Airway epithelial cell (primary cell): ENCODE measurements at places on chromosomes 16 and 17. TPM values are rescaled to one million over a fixed set of nuclear protein-coding genes. Genes with fewer than 3 reads are reported as not detected.

DECR2 gene
- total RNA-seq, result 14.5 and 17.5 TPM in 2 replicates

NEUROD2 gene
- not detected in 2 replicates for total RNA-seq

NPIPB6 gene
- total RNA-seq, result 0.49 TPM in 1 of 2 replicates, not detected in the other

CACNB1 gene
- 3.5 and 5.6 TPM in 2 replicates for total RNA-seq

MFAP4 gene
- not detected in 2 replicates for total RNA-seq

SPATA22 gene
- total RNA-seq, result not detected in 2 replicates

SLC12A3 gene
- not detected in 2 replicates for total RNA-seq

HP gene
- total RNA-seq, result not detected in 2 replicates

NPIPA7 gene
- 1.1 TPM in 1 of 2 replicates, not detected in the other for total RNA-seq

PPP1R27 gene
- total RNA-seq, result not detected in 2 replicates

SLC6A2 gene
- 0.07 and 0.23 TPM in 2 replicates for total RNA-seq

ABCC3 gene
- 13.3 and 13.7 TPM in 2 replicates for total RNA-seq

PPP4C gene
- total RNA-seq, result 87.6 and 119 TPM in 2 replicates

KCNH4 gene
- not detected in 2 replicates for total RNA-seq

TPSAB1 gene
- total RNA-seq, result not detected in 2 replicates

MGAT5B gene
- 0.09 and 0.14 TPM in 2 replicates for total RNA-seq

CUEDC1 gene
- total RNA-seq, result 13.2 and 15.1 TPM in 2 replicates

MEIOC gene
- total RNA-seq, result 0.19 and 0.28 TPM in 2 replicates

RSAD1 gene
- total RNA-seq, result 12.8 and 15.0 TPM in 2 replicates

CACNG5 gene
- not detected in 2 replicates for total RNA-seq

BCO1 gene
- not detected in 2 replicates for total RNA-seq

MAP2K4 gene
- 23.1 and 29.6 TPM in 2 replicates for total RNA-seq

CES4A gene
- 0.65 and 2.5 TPM in 2 replicates for total RNA-seq

ATP2A1 gene
- 0.14 TPM in 1 of 2 replicates, not detected in the other for total RNA-seq

IGF2BP1 gene
- total RNA-seq, result 3.4 and 4.4 TPM in 2 replicates

NOD2 gene
- total RNA-seq, result 4.8 and 5.6 TPM in 2 replicates

NPIPB8 gene
- total RNA-seq, result not detected in 2 replicates

RAB26 gene
- total RNA-seq, result 0.49 and 5.0 TPM in 2 replicates

CDK5R1 gene
- 3.3 and 7.7 TPM in 2 replicates for total RNA-seq

TP53TG3F gene
- total RNA-seq, result not detected in 2 replicates

EME1 gene
- total RNA-seq, result 4.9 and 5.6 TPM in 2 replicates

METTL26 gene
- 184 and 265 TPM in 2 replicates for total RNA-seq

TBC1D3H gene
- total RNA-seq, result not detected in 2 replicates

RFNG gene
- total RNA-seq, result 37.6 and 38.2 TPM in 2 replicates

SERPINF2 gene
- 1.6 and 1.9 TPM in 2 replicates for total RNA-seq

TBC1D3B gene
- 0.88 and 2.5 TPM in 2 replicates for total RNA-seq

GNGT2 gene
- total RNA-seq, result not detected in 2 replicates

TBX21 gene
- total RNA-seq, result not detected in 2 replicates
